ENCODE measurements at places on chromosomes 11 and 22. TPM values are rescaled to one million over a fixed set of nuclear protein-coding genes. Genes with fewer than 3 reads are reported as not detected.

GRCh38 chr11:1011320-1011698 lies 25.2 kb downstream of the MUC6 start:
- H3K4me1 ChIP-seq = peaks cover 20% of the 10 kb centered on the region
- no peak overlapping the region for H3K4me3 ChIP-seq
- H3K27ac ChIP-seq = peak overlapping the region; percentile 63
- DNase-seq = peak; percentile 70

- H3K27ac ChIP-seq = no peak overlapping the region
- no peaks in the 10 kb centered on the region for H3K36me3 ChIP-seq
- H3K4me1 ChIP-seq = no peaks in the 10 kb centered on the region
- DNase-seq = no peak
These were observed 318.1 kb upstream of the CTSC start for GRCh38 chr11:88655656-88656055.

GRCh38 chr11:72524711-72525110 lies 90.4 kb upstream of the CLPB start:
- no peaks in the 10 kb centered on the region for H3K27me3 ChIP-seq
- H3K4me3 ChIP-seq = no peak overlapping the region
- no peaks in the 10 kb centered on the region for H3K4me1 ChIP-seq
- H3K36me3 ChIP-seq = no peaks in the 10 kb centered on the region
- DNase-seq = no peak

GRCh38 chr11:111299101-111300026 lies 1.0 kb downstream of the POU2AF3 start:
- H3K4me3 ChIP-seq = peak overlapping the region; percentile 74
- peaks cover 33% of the 10 kb centered on the region for H3K4me1 ChIP-seq
- peak; percentile 69 for DNase-seq
- no peaks in the 10 kb centered on the region for H3K36me3 ChIP-seq
- H3K27me3 ChIP-seq = no peaks in the 10 kb centered on the region

DNA sequence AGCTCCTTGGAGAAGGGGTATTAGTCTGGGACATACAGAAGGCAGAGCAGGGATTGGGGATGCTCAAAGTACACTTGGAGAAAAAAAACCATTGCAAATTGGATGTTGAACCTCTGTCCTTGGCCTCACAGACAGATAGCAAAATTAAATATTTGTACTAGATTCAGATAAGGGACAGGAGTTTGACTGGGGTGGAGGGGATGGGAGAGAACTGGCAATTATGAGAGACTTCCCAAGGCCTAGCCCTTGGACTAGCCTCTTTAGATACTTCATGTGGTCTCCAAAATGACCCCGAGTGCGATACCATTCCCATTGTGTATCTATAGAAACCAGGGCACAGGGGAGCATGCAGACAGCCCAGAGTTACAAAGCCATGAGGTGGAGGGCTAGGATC lies 15.5 kb downstream of the DGAT2 start:
- no peaks in the 10 kb centered on the region for H3K36me3 ChIP-seq
- H3K27me3 ChIP-seq = no peaks in the 10 kb centered on the region
- peaks cover 3% of the 10 kb centered on the region for H3K4me1 ChIP-seq
- DNase-seq = no peak
- H3K27ac ChIP-seq = no peak overlapping the region
- no peak overlapping the region for H3K4me3 ChIP-seq

GRCh38 chr22:42719133-42719532 lies 1.5 kb downstream of the A4GALT start:
- peak overlapping the region; percentile 57 for H3K4me3 ChIP-seq
- H3K4me1 ChIP-seq = no peaks in the 10 kb centered on the region
- no peak overlapping the region for H3K27ac ChIP-seq
- DNase-seq = no peak

DNA sequence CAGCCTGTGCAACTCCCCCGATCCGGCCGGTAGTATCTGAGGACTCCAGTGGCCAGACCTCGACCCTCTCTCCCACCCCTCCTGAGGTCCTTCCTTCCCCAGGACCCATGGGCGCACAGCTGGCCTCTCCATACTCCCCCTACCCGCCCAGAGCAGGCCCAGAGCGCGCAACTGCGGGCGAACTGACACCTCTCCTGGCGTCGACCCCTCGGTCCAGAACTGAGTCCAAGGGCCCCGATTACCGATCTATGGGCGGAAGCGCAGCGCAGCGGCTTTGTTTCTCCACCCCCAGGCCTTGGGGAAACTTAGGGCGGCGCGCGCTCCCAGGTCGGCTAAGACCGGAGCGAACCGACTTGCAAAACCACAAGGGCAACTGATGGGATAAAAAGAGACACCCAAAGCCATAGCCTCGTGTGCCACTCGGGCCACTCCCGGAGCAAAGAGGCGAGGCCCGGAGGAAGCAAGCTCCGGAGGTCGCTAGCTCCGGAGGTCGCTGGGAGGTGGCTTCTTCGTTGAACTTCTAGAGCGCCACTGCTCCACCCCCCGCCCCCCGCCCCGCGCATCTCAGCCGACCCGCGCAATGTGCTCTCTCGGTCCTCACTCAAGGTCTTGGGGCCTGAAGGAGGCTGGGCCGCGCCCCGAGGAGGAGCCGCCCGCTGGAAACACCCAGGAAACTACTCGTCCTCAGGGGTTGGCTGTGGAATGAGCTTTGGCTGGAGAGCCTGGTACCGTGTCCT lies 9.8 kb upstream of the ALX4 start:
- no peak overlapping the region for H3K27ac ChIP-seq
- H3K36me3 ChIP-seq = no peaks in the 10 kb centered on the region
- peaks cover 9% of the 10 kb centered on the region for H3K4me1 ChIP-seq
- no peaks in the 10 kb centered on the region for H3K27me3 ChIP-seq

GRCh38 chr11:82195283-82195682 lies 538.4 kb downstream of the FAM181B start:
- no peaks in the 10 kb centered on the region for H3K4me1 ChIP-seq
- H3K4me3 ChIP-seq = no peak overlapping the region
- H3K27me3 ChIP-seq = no peaks in the 10 kb centered on the region
- H3K36me3 ChIP-seq = no peaks in the 10 kb centered on the region
- DNase-seq = no peak

DNA sequence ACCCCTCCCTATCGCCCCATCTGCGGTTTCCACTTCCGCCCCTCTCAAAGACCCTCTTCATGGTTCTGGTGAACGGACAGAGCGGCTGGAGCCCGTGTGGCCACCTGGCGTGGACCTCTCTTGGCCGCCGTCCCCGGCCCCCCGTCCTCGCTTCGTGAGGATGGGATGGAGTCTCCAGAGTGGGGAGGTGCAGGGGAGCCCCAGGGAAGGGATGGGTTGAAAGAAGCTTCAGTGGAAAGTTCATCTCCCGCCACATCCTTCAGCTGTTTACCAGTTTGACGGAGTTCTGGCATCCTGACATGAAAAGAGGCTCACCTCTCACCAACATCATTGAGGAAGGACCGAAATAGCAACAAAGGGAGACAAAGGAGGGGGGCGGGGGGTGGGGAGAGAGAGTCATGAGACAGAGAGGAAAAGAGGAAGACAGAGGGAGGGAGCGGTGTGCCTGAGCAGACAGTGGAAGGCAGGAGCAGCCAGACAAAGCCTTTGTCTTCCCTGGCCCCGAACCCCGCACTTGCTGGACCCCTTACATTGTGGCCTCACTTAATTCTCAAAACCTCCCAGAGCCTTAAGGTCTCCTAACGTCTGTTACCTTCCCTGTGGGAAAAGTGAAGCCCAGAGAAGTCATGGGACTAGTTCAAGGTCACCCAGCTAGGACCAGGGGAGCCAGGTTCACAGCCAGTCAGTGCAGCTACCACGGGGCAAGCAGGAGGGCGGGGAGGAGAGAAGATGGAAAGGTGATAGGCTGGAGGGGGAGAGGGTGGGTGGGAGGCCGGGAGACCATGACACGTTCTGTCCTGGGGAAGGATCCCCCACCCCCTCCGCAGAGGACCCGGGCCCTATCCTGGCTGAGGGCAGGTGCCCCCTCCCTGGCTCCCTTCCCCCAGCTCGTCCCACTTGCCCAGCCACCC lies 54.9 kb downstream of the CD6 start:
- H3K27ac ChIP-seq = no peak overlapping the region
- DNase-seq = no peak
- no peaks in the 10 kb centered on the region for H3K4me1 ChIP-seq
- H3K36me3 ChIP-seq = no peaks in the 10 kb centered on the region

GRCh38 chr22:34934261-34934660 lies 131.7 kb upstream of the ISX start:
- H3K27ac ChIP-seq = no peak overlapping the region
- no peak for DNase-seq
- H3K4me1 ChIP-seq = no peaks in the 10 kb centered on the region
- no peaks in the 10 kb centered on the region for H3K27me3 ChIP-seq

- peak overlapping the region; percentile 55 for H3K4me3 ChIP-seq
- H3K4me1 ChIP-seq = no peaks in the 10 kb centered on the region
- peak; percentile 76 for DNase-seq
- H3K36me3 ChIP-seq = no peaks in the 10 kb centered on the region
- no peak overlapping the region for H3K27ac ChIP-seq
- H3K27me3 ChIP-seq = no peaks in the 10 kb centered on the region
These were observed 758 bp downstream of the PDXP start for GRCh38 chr22:37659066-37659896.

DNA sequence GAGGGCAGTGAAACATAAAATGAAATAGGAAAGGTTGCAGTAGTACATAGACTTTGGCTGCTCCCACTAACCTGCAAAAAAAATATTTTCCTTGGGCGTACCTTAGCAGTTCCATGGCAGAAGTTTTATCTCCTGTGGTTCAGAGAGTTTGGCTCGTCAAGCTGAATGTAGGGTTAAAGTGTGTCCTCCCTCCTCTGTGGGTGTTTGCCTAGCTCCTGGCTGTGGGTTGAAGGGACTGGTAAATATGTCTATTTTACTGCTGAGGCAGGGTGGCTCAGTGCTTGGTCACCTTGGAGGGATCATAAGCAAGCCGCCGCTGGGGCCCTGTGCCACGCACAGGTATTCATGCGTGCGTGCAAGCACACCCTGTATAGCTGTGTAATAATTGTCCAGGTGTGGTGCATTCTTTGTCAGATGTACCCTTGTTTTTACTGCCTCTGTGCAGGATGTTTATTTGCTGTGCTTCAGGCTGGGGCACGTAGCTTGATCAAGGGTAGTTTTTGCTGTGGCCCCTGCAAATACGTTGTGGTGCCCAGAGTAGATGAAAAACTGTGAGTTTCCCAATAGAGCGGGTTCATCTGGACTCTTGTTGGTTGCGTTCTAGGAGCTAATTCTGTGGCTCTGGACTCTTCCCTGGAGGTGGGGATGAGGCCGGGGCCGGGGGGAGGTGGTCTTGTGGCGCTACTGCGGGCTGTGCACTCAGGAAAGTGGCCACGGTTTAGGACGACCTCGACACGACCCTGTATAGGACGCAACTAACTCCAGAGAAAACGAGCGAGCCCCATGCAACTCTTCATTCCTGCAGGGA lies 732 bp upstream of the SORL1 start:
- H3K4me1 ChIP-seq = no peaks in the 10 kb centered on the region
- peak overlapping the region; percentile 52 for H3K27ac ChIP-seq
- no peaks in the 10 kb centered on the region for H3K36me3 ChIP-seq
- no peak for DNase-seq
- H3K4me3 ChIP-seq = peak overlapping the region; percentile 28

DNA sequence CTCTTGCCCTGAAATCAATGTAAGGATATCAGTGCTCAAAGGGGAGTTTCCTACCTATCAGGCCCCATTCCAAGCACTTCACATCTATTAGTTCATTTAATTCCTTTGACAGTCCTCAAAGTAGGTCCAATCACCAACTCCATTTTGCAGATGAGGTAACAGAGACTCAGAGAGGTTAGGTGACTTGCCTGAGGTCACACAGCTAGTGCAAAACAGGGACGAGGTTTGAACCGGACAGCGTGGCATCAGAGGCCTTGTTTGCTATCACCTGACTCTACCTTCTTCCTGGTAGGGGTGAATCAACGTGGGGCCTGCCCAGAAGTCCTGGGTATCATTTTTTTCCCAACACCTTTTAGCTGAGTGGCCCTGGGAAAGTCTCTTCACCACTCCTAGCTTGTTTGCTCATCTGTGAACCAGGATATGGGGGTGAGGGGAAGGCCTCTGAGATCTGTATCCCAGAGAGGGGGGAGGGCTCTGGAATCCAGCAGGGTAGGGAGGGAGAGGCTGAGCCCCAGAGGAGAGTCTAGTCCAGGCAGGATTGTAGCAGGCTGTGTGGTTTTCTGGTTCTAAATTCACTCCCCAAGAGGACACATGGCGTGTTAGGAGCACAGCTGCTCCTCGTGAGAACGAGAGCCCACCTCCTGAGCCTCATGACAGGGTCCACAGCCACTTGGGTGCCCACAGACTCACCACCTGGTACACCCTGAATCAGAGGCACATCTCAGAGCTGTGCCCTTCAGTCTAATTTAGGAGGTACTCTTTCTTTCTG lies 174.7 kb downstream of the MN1 start:
- H3K36me3 ChIP-seq = no peaks in the 10 kb centered on the region
- no peak overlapping the region for H3K27ac ChIP-seq
- no peaks in the 10 kb centered on the region for H3K4me1 ChIP-seq
- no peak overlapping the region for H3K4me3 ChIP-seq
- no peaks in the 10 kb centered on the region for H3K27me3 ChIP-seq
- no peak for DNase-seq

DNA sequence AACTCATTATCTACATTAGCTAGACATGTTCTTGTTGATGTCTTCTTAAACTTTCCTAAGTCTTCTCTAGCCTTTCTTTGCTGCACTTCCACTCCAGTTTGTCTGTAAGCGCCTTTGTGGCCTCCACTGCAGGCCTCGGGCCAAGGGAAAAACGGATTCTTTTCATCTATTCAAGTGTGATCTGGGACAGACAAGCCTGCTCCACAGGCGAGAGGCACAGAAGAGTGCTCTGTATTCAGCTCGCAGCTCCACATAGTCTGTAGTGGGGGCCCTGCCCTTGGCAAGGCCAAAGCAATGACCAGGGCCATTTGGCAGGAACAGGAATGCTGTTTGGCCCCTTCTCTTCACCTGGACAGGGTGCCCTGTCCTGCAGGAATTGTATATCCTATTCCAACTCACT lies 84.1 kb upstream of the BARX2 start:
- H3K27me3 ChIP-seq = no peaks in the 10 kb centered on the region
- H3K36me3 ChIP-seq = no peaks in the 10 kb centered on the region
- no peak overlapping the region for H3K27ac ChIP-seq
- no peak overlapping the region for H3K4me3 ChIP-seq
- DNase-seq = no peak

GRCh38 chr11:115664313-115664712 lies 160.1 kb upstream of the CADM1 start:
- no peaks in the 10 kb centered on the region for H3K4me1 ChIP-seq
- DNase-seq = no peak
- H3K4me3 ChIP-seq = no peak overlapping the region
- no peak overlapping the region for H3K27ac ChIP-seq
- no peaks in the 10 kb centered on the region for H3K27me3 ChIP-seq
- H3K36me3 ChIP-seq = no peaks in the 10 kb centered on the region

- DNase-seq = no peak
- peaks cover 26% of the 10 kb centered on the region for H3K4me1 ChIP-seq
- H3K36me3 ChIP-seq = no peaks in the 10 kb centered on the region
- H3K27me3 ChIP-seq = no peaks in the 10 kb centered on the region
- H3K27ac ChIP-seq = peak overlapping the region; percentile 69
These were observed 11.8 kb downstream of the TIGD3 start for GRCh38 chr11:65366340-65366773.

GPR83 gene
- polyA plus RNA-seq = 0.11 TPM

MPPED2 gene
- polyA plus RNA-seq = 3.3 TPM

TNNT3 gene
- 3.1 TPM for polyA plus RNA-seq

KCNE3 gene
- polyA plus RNA-seq = 4.4 TPM

TAGLN gene
- polyA plus RNA-seq = 363 TPM

NUP98 gene
- 18.7 TPM for polyA plus RNA-seq

THRSP gene
- polyA plus RNA-seq = 0.63 TPM

Measured in pancreas (tissue), 10 donors.